NCI-H1930 (cell line): ENCODE measurements at places on chromosomes 4 and X.

- no peak for DNase-seq
These were observed 116.9 kb upstream of the GABRA2 start for GRCh38 chr4:46506876-46507275.

DNA sequence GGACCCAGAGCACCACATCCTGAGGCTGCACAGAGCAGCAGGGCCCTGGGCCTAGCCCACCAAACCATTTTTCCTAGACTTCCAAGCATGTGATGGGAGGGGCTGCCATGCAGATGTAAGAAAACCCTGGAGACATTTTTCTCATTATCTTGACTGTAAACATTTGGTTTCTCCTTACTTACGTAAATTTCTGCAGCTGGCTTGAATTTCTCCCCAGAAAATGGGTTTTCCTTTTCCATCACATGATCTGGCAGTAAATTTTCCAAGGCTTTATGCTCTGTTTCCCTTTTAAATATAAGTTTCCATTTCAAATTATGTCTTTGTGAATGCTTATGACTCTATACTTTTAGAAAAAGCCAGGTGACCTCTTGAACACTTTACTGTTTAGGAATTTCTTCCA lies 945.9 kb upstream of the NDST4 start:
- no peak for DNase-seq

- no peak for DNase-seq
These were observed 181.4 kb upstream of the NEIL3 start for GRCh38 chr4:177128306-177128705.

GRCh38 chrX:65750674-65751469 lies 83.4 kb downstream of the MSN start:
- no peak for DNase-seq

DNA sequence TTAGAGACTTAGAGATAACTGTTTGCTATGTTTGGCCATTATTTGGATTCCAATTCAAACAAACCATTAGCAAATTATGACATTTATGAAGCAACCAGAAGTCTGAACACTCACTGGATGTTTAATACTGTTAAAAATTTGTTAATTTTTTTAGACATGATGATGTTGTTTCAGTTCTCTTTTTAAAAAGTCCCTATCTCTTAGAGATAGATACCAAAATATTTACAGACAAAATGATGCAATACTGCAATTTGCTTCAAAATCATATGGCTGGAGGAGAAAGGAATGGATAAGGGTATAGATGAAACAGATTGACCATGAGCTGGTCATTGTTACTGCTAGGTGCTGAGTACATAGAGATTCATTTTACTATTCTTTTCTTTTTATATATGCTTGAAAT lies 534.6 kb downstream of the BCOR start:
- DNase-seq, result no peak

DNA sequence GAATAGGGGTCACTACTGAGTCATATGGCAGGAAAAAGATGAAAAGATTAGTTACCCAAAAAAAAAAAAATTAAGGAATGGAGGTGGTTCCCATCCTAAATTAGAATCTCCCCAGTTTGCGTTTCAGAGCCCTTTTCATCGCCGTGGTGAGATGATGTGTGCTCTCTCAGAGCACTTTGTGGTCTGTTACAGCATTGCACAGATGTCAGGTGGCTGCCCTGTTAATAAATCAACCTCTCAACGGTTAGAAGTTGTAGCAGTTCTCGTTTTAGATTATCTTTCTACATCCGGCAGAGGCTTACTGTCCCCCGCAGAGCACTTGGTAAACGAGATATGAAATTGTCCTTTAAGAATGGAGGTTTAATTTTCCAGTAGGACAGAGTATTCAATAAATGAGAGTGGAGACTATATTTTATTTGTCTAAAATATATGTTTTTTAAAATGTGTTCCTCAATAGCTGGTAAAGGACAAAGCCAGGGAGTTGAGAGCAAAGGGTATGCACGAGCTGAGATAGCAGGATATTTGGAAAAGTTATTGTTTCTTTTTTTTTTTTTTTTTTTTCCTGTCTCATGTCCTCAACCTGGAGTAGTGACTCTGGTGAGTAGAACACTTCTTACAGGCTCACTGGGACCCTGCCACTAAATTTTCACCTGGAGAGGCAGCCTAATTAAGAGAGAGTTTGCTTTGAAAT lies 26.9 kb downstream of the AFF1 start:
- no peak for DNase-seq

- DNase-seq, result no peak
These were observed 73.5 kb downstream of the HS3ST1 start for GRCh38 chr4:11355226-11355625.

DNA sequence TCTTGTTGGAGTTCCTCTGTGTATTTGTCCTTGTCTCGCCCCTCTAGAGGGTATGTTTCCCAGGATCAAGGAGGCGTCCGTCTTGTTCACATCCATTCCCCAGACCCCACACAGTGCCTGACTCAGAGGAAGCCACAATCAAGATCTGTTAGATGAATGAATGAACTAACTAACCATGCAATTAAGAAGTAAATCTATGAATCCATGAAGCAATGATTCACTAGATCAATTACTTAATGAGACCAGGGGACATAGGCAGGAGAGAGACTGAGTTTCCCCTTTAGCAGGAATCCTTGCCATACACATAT lies 11.9 kb downstream of the BLOC1S4 start:
- no peak for DNase-seq

DNA sequence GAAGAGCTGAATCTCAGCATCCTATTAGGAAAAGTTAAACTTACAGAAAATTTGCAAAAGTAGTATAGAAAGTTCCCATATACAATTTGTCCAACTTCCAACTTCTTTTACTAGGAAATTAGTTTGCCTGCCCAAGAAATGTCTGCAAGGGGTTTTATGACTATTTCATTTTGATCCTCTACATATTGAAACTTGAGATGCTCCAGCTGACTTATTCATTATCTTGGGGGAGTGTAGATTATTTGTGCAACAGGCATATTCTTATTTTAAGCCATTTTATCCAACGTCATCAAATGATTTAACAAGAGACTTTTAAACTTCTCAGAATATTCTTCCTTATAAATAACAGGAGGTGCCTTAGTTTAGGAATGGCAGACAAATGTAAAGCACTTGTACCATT lies 317.1 kb upstream of the FTHL17 start:
- DNase-seq, result no peak

- DNase-seq, result no peak
These were observed 81.2 kb downstream of the DCK start for GRCh38 chr4:71074452-71075299.

- DNase-seq, result no peak
These were observed 202.3 kb upstream of the FSTL5 start for GRCh38 chr4:162366146-162366545.

DNA sequence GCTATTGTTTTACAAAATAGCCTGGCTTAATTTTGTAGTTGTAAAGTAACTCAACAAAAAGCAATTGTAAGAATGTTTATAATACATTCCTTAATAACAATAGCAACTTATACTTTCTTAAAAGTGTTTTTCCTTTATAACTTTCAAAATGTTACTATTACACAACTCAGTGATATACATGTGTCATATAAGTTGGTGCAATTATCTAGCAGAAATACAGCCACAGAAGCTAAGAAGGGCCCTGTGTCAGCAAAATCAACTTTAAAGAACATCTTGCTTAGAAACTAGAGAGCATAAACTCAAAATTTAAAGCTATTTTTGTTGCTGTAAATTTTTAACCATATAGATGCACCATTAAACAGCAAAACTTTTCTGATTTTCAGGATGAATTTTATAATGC lies 41.4 kb upstream of the MAB21L2 start:
- no peak for DNase-seq

GRCh38 chr4:54189140-54189539 lies 40.0 kb upstream of the PDGFRA start:
- DNase-seq, result no peak

- no peak for DNase-seq
These were observed 72.2 kb downstream of the COMMD8 start for GRCh38 chr4:47391256-47391655.

GRCh38 chrX:16588266-16588665 lies 61.7 kb upstream of the S100G start:
- DNase-seq, result no peak

- no peak for DNase-seq
These were observed 526.3 kb upstream of the FAM241A start for GRCh38 chr4:111618908-111619307.

GRCh38 chrX:48784726-48785125 lies 1.7 kb upstream of the GATA1 start:
- no peak for DNase-seq

DNA sequence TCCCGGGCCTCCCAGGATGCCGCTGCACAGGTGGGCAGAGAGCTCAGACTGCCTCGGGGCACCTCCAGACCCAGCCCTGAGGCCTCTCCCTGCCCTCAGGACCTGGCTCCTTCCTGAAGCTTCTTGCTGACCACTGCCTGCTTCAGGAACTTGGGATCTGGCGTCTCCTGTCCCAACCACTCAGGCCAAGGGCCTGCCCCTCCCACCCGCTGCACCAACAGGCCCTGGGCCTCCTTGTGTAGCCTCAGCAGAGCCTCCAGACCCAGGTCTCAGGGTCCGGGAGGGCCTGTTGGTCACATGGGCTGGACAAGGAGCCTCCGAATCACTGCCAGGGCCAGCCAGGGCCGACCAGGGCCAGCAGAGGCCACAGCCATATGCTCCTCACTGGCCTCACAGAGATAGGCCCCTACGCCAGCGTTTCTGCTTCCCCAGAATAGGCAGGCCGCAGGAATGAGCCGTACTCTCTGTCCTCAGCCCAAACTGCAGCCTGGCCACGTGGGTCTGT lies 2.8 kb downstream of the MXD4 start:
- DNase-seq, result no peak

GRCh38 chr4:90883519-90883918 lies 756.3 kb downstream of the CCSER1 start:
- no peak for DNase-seq

DNA sequence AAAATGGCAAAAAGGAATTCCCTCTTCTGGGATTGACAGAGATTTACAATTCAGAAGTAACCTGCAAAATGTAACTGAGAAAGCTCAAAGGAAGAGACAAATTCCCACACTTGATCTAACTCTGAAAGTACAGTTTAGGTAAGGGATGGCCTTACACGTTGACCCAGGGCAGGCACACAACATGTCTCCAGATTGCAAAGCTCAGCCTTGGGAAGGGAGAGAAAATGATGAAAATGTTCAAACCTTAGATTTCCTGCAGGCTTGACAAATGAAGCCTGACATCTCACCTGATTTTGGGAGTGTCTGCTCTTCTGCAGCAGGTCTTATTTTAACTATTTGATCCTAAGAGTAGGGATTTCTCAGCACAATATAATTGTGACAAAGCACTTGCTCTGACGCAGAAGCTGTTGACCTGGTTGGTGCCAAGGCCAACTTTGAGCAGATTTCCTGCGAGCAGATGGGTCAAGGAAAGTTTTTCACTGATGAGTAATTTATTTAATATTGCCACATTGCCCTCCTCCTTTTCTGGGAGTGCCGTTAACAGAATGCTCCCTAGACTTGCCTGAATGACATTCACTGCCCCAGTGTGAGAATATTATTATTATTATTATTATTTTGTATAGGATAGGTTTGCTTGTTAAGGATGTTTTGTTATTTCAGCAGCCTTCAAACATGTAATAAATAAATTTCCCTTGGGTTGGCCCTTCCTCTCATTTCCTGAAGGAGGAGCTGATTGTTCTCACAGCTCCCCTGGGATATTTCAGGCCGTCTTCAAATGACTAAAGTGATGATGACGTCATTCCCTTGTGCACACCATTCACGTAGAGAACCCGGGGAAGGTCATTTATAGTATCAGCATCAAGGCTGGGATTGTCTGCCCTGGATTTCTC lies 157.1 kb downstream of the VEGFC start:
- DNase-seq, result no peak

DNA sequence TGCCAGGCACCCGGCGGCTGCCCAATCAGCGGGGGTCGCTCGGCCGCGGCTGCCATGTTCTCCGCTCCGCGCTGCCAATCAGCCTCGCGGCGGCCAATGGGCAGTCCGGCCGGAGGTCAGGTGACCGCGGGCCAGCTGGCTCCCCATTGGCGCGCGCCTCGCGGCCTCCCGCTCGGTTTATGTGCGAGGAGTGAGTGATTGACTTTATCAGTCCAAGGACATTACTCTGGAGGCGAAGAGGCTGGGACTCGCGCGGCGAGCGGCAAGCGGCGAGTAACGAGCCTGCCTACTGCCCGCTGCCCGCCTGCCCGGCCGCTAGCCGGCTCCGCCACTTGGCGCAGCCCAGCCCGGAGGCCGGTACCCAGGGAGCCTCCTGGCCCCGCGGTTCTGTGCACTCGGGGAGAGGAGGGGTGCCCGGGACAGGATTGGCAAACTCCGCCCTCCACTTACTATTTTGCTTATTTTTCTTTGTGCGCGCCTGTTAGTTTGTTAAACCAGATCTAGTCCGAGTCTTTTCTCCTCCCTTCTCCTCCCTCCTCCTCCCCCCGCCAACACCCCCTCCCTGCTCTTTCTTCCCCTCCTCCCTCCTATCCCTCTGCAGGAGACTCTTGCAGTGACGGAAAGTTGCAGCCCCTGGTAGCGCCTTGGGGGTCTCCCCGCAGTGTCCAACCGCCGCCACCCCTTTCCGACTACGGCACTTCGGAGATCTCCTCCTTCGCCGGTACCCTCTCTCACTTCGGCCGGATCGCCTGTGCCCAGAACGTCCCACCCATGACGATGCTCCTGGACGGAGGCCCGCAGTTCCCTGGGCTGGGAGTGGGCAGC lies at the start of gene ZIC3:
ZIC3 (plus strand) TSS at position 207 of the 825 bp plus-strand sequence; CDS start at position 772, 565 bp downstream.
- peak; percentile 83 for DNase-seq

- DNase-seq, result no peak
These were observed 216.5 kb downstream of the MID1IP1 start for GRCh38 chrX:39017716-39018115.

DNA sequence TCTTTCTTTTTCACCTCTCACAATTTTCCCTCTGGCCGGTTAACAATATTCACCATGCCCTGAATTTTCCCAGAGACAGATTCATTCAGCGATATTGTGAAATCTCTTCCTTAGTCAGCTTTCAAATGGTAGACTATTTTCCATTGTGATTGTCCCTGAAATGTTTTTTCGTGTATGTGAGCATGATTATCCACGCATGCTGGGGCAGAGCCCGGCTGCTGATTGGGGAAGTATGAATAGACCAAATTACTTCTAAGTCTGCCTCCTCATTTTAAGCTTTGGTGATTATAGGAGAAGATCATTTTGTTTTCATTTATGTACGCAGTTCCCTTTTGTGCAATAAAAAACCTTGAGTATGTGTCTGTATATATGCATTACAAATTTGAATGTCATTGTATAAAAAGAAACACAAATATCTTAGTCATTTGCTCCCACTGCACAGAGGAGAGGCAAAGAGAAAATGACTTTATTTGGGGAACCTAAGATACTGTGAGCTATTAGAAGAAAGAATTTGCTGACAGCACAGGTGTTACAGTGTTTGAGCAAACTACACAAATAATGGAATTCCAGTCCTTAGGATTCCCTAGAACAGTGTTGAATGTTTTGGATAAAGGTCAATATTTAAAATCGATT lies 11.3 kb downstream of the DTHD1 start:
- peak; percentile 67 for DNase-seq

GRCh38 chr4:60589425-60589824 lies 610.7 kb upstream of the ADGRL3 start:
- no peak for DNase-seq

DNA sequence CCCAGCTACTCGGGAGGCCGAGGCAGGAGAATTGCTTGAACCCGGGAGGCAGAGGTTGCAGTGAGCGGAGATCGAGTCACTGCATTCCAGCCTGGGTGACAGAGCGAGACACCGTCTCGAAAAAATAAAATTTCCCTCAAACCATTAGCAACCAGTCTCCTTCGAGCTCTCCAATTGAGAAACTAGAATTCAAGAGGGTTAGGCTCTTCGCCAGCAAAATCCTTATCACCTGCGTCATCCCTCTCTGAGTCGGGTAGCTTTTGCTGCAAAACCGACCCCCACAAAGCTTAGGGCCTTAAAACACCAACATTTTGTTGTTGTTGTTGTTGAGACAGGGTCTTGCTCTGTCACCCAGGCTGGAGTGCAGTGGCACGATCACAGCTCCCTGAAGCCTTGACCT lies 75.1 kb upstream of the DDX3X start:
- DNase-seq, result no peak
